Fibroblast of skin of left biceps (primary cell): ENCODE measurements at places on chromosomes 4 and X.

- no peak for DNase-seq
Measured at GRCh38 chr4:38856524-38857337, at the start of gene TLR6. Gene TLR6, minus strand, starts transcription at chr4:38856817. Its CDS starts 27,344 bp downstream, at chr4:38829473.

DNA sequence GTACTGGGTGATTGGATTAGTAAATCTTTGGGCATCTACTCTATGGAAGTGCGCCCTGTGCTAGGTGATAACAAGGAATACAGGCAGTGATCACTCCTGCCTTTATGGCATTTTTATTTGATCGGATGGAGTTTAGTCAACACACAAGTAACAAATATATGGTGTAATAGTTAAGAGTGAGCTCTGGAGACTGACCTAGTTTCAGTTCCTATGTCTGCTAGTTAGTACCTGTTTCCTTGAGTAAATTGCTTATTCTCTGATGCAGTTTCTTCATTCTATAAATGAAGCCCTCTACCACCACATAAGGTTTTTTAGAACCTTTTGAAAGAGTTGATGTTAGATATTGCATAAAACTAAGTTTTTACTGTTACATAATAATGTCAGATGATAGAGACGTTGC, 134.6 kb downstream of the KDM6A start:
- DNase-seq: no peak

DNA sequence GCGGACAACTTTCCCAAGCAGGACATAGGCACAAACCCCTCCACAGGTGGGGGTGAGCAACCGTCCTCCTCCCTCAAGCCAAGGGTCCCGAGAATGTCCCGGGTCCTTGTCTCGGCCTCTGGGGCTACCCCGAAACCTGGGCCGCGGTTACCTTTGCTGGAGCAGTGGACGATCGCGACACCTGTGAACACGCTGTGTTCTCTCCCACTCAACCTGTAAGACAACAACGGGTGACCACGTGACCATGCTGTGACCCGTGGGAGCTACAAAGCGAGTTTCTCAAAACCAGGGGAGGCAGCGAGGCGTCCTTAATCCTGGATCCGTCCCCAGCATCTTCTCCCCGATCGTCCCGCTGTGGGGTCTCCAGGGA, 17.9 kb downstream of the ASMTL start:
- DNase-seq: no peak

DNA sequence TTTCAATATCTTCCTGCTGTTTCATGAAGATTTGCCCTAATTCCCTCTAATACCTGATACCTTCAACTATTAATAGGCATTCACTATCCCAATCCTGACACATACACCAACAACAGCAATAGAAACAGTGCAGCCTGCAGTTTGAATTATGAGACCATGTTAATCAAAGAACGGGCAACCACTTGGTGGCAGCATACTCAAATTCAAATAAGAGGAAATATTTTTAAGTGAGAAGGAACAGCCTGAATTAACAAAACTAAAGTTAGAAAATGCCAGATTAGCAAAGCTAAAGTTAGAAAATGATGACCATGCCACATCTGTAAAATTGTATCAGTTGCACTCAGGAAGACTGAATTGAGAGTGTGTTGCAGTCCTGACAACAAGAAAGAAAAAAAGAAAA, 204.9 kb downstream of the SMARCA1 start:
- DNase-seq: no peak
